ENCODE measurements at places on chromosomes 5 and 9. TPM values are rescaled to one million over a fixed set of nuclear protein-coding genes. Genes with fewer than 3 reads are reported as not detected.

Gene ROPN1L
- 1.1 TPM for total RNA-seq

Gene SH3GL2
- not detected for total RNA-seq

Gene PCDHGA5
- total RNA-seq, result not detected

Gene GRXCR2
- total RNA-seq, result not detected

Gene RANBP6
- 27.2 TPM for total RNA-seq

Gene TMEM215
- not detected for total RNA-seq

Measured in T-cell (primary cell).